ENCODE measurements at places on chromosomes 5 and 9.

GRCh38 chr9:87504938-87505337 is 7.3 kb downstream of the DAPK1 start:
- DNase-seq, result no peak

- peak; percentile 66 for DNase-seq
Observed at GRCh38 chr9:8895861-8896224, 1096.3 kb upstream of the DMAC1 start.

GRCh38 chr9:118595719-118596305 is 773.4 kb downstream of the BRINP1 start:
- DNase-seq, result peak; percentile 63

GRCh38 chr9:69137311-69137710 is 36.8 kb upstream of the TJP2 start:
- no peak for DNase-seq

GRCh38 chr5:161685461-161685860 is at the start of gene GABRA6:
Gene GABRA6, plus strand, starts transcription at chr5:161685721. Its CDS starts 269 bp downstream, at chr5:161685990.
- no peak for DNase-seq

DNA sequence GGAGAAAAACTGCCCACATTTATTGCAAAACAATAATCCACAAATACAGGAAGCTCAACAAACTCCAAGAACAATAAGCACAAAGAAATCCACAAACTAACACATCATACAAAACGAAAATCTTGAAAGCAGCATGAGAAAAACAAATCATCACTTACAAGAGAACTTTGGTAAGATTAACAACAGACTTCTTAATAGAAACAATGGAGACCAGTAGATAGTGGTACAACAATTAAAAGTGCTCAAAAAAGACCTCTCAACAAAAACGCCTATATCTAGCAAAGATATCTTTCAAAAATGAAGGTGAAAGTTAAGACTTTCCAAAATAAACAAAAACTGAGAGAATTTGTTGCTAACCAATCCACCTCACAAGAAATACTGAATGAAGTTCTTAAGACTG is 38.4 kb downstream of the CDKL3 start:
- no peak for DNase-seq

- DNase-seq, result no peak
Observed at GRCh38 chr5:138832218-138832617, 42.9 kb downstream of the LRRTM2 start.

GRCh38 chr5:83688281-83688680 is 32.4 kb downstream of the HAPLN1 start:
- no peak for DNase-seq

DNA sequence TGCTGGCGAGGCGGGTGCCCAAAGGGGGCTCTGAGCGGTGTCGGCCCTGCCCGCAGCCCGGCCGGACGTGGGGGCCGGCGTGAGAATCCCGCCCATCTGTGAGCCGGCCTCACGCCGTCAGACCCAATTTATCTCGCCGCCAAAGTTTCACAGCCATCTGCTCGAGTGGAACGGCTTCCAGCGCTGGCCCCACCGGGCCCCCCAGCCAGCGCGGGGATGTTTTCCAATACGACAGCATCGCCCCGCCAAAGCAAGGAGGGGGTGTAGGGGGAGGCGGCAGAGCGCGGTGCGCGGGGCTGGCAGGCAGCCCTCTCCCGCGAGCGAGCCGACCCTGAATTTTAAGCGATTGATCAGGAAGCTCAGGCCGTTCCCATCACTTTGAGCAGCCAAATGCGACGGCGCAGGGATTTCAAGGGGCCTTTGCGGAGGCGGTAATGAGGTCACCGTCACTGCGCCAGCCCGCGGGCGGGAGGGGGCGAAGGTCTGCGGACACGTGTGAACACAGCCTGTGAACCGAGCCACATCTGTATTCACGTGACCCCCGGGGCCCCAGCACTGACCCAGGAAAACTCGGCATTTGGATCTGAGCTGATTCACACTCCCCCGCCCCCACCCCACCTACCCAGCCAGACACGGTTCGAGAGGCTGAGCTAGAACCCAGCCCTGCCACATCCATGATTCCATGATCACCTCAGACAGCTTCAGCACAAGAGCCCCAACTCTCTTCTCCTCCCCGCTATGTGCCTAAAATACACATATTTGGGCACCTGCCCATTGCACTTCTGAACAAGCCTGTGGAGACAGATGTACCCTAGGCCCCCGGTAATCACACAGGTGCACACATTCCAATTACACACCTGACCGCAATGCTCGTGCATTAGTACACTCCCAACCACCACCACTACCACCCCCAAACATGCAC is 47.8 kb upstream of the PSD2 start:
- DNase-seq, result peak; percentile 86

DNA sequence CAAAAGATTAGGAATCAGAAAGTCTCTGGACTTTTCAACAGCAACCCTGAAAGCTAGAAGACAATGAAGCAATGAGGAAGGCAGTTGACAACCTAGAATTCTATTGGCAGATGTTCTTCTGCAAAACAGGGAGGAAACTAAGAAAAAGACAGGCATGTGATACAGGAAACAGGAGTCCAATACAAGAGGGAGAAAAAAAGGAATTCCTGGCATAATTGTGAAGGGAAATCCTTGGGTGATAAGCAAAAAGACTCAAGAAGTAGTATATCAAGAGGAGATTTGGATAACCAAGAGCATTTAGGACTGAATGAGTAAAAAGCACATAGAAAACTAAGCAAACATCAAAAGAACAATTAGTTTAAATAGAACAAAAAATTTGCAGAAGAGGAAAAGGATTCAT is 58.6 kb downstream of the LPAR1 start:
- no peak for DNase-seq

- DNase-seq, result no peak
Observed at GRCh38 chr9:33946779-33947535, 101.7 kb downstream of the UBAP2 start.

DNA sequence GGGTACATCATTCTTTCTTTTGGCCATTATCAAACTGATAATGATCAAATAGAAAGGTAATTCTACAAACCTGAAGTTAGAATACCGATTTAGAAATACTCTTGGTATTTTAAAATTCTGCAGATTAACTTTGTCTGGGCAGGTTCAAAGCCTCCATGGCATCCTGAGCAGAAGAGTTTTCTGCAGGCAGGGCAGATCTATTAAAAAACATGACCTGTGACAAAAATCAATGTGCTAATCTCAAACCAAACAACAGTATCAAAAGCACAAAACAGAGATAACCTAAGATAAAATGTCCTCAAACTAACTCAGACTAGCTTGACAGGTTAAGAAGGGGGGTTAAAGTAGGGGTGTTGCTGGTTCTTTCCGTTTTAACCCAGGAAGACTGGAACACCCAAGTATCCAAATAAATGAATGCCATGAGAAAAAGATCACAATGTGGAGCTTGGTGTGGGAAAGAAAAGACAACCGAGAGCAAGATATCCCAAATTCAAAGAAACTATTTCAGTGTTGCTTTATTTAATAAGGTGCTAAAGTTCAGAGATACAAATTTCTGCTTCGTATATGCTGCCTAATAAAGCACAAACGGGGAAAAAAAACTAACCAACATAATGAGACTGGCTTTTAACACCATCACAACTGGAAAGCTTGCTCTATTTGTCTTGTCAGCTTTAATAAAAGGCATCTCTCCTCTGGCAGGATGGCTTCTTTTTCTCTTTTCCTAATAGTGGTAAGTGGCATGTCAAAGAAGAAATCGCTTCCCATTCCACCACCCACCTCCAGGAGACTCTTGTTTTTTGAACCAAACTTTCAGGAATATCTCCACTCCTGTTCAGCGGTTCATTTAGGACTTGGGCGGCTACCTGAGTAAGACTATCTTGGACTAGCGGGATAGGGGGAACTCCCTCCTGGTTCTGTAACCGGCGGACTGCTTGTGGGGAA is 2.3 kb downstream of the EFNA5 start:
- DNase-seq, result no peak

DNA sequence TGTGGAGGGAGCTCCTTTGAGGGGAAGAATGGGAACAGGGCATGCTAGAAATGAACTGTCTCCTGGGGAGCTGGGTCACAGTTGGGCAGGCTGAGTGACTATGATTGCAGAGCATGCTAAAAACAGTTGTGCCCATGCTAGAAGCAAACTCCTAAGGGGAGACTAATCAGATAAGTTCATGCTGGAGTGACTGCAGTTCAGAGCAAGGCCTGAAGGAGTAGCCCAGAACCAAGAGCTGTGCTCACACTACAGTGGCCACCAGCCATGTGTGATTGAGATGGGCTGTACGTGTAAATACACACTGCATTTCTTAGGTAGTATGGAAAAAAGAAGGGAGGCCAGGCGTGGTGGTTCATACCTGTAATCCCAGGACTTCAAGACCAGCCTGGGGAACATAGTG is 10.3 kb upstream of the AK1 start:
- no peak for DNase-seq

DNA sequence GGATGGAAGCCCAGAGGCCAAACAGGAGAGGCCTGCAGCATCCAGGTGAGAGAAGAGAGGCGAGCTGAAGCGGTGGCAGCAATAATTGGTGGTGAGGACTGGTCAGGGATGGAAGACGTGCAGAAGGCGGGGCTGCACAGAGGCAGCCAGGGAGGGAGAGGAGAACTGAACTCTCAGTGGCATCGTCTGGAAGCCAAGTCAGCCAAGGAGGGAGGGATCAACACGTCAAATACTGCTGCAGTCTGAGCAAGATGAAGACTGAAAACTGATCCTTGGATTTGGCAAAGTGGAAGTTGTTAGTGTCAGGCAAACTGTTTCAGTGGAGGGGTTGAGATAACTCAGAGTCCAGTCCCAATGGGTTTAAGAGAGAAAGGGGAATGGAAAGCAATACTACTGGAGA is 145.4 kb downstream of the CDK5RAP2 start:
- DNase-seq, result no peak

GRCh38 chr5:168159425-168159824 is 132.0 kb upstream of the WWC1 start:
- DNase-seq, result peak; percentile 67

- DNase-seq, result no peak
Observed at GRCh38 chr9:125991886-125992529, 244.8 kb downstream of the PBX3 start.

GRCh38 chr9:130473566-130473965 is 28.8 kb downstream of the ASS1 start:
- no peak for DNase-seq

GRCh38 chr9:89724659-89725058 is 119.8 kb downstream of the GADD45G start:
- no peak for DNase-seq

GRCh38 chr5:35103637-35104299 is 56.0 kb upstream of the AGXT2 start:
- no peak for DNase-seq

DNA sequence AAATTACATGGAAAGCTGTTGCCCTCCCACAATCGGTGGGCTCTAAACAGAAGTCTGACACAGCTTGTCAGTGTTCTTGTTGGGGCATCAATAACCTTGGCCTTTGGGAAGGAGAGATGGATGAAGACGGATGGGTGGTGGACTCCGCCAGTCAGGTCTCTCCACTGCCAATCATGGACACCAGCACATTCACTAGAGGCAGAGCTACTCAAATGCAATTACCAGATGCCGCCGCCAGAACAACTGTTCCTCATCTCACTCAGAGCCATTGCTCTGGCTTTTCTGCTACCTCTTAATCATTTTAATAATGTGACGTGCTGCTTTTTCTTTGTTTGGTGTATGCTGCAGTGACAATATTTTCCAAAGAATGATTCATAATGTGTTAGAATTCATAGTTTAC is 27.9 kb upstream of the SEMA5A start:
- DNase-seq, result no peak

DNA sequence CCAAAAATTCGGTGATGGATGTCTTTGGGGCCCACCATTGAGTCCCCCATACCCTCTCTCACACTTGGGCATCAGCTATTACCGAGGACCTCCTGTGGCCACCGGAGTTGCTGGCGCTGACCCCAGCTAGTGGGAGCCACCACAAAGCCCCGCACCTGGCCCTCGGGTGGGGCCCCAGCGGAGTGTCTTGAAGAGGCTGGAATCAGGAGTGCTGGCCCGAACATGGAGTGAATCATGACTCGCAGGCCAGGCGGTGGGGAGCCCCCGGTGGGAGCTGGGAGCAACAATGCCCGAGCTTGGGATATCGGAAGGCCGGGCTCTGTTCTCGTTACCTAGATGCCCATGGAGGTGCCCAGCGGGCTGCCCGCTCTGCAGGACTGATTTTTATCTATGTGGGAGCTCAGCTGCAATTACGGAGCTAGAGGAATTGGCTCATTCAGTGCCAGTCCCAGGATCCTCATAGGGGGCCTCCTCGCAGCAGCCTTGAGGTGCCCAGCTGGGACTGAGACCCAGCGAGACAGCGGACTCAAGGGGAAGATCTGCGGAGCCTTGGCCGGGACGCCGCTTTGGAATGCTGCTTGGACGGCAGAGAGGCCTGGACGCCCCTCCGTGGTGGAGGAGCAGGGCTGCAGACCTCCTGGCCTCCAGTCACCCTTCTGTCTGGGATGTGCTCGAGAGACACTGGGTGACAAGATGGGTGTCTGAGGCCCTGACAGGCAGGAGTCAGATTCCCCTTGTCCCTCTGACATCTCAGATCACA is 70.8 kb downstream of the PSMB7 start:
- no peak for DNase-seq

DNA sequence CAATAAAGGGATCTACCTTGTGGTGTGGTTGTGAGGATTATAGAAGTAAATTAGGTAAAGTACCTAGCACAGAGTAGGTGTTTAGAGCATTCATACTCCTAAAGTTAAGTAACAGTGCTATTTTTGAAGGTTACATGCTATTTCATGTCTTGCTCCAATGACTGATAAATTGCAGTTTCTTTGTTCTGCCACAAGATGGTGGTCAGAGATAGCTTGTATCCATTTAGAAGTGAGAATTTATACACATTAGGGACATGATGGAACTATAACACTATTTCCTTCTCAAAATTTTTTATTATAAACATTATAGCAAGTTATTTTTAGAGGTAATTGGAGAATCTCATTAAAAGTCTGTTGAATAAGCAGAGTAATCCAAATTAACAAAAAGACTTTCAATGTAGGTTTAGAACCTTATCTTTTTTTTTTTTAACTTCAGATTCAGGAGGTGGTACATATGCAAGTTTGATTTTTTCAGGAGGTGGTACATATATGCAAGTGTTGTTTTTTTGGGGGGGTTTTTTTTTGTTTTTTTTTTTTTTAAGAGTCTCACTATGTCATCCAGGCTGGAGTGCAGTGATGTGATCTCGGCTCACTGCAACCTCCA is 17.1 kb downstream of the MTREX start:
- DNase-seq, result no peak

DNA sequence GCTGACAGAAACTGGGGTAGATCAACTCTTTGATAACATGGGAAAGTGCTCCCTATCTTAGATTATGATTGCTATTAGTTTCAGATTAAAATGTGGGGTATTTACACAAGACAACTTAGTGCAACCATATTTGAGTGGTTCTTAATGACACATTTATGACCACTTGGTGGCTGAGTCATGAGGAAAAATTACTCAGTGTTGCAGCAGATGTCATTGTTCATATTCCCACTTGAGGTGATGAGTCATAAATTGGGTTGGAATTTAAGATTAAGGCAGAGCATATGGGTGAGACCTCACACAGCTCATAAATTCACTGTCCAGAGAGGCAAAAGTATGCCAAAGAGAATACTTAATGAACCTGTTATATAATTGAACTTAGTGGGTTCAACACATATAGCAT is 408.3 kb downstream of the DMRT2 start:
- DNase-seq, result peak; percentile 95

- no peak for DNase-seq
Observed at GRCh38 chr5:132830436-132831094, at the start of gene SHROOM1. Gene SHROOM1, minus strand, starts transcription at chr5:132830647. Its CDS starts 4,507 bp downstream, at chr5:132826140.

GRCh38 chr9:101601904-101602765 is 7.4 kb upstream of the PPP3R2 start:
- peak; percentile 25 for DNase-seq

All from NCI-H524 (cell line).